ENCODE measurements at places on chromosomes 1 and 21.

GRCh38 chr1:175410560-175410959 is 218.0 kb upstream of the KIAA0040 start:
- DNase-seq: no peak

- DNase-seq: no peak
Measured at GRCh38 chr1:17668624-17669175, 86.4 kb upstream of the ACTL8 start.

DNA sequence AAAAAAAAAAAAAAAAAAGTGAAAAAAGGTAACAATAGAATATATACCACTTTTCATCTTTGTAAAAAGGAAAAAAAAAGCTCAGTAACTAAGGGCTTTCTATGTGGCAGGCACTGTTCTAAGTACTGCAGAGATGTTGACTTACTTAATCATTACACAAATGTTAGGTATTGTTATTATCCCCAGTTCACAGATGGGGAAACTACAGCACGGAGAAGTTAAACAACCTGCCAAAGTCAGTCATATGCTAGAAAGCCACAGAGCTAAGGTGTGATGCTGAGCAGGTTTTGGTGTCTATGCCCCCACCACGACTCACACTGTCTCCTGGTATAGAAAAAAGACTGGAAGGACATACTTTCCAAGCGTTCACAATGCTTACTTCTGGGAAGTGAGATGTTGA is 6.6 kb upstream of the PNRC2 start:
- no peak for DNase-seq

- no peak for DNase-seq
Measured at GRCh38 chr1:201670517-201670916, 131.6 kb downstream of the NAV1 start.

DNA sequence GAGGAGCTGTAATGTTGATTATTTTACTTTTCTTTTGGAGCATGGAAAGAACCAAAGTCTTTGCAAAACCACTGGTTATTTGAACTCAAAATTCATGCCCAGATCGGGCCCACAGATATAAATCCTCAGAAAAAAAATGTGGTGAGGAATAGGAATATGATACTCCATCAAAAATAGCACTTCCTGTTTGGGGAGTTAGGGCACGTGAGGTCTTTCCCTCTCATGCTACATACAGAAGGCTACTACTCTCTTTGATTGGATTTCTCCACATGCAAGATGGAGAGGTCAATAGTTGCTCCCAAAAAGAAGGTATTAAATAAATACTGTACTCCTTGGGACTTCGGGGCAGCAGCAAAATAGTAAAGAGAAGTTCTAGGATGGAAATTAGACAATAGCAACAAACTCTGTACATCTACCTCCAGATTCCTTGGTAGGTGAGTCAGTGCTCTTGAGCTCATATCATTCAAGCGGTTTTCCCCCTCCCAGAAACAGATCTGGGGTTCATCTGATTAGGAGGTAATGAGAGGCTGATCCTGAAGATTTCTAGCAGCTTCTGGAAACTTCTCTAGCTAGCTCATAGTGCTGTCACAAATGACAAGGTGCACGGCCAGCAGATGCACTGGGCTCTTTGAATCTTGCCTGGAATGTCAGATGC is 47.1 kb downstream of the SLC9C2 start:
- no peak for DNase-seq

All from stimulated activated CD4-positive, alpha-beta T cell treated with anti-CD3 and anti-CD28 coated beads, Interleukin-12 subunit alpha, Interleukin-12 subunit beta, amount 100 ng/mL, for 48 hours (primary cell).